ENCODE measurements at places on chromosomes 11 and 22. TPM values are rescaled to one million over a fixed set of nuclear protein-coding genes. Genes with fewer than 3 reads are reported as not detected.

Gene KCTD14
- 1.7 TPM for total RNA-seq

Gene LDHAL6A
- not detected for total RNA-seq

Gene CDON
- 50.3 TPM for total RNA-seq

Gene MS4A1
- total RNA-seq, result 1.2 TPM

Gene UBE4A
- 35.2 TPM for total RNA-seq

Gene OR52N4
- 0.87 TPM for total RNA-seq

Gene MUC5AC
- total RNA-seq, result not detected

Gene MRGPRX4
- not detected for total RNA-seq

Gene GGTLC2
- total RNA-seq, result not detected

Gene TMEM191B
- not detected for total RNA-seq

Gene ZNF214
- total RNA-seq, result 1.5 TPM

Gene SNX32
- 0.39 TPM for total RNA-seq

Gene OSBPL5
- 69.1 TPM for total RNA-seq

Gene DCHS1
- 64.4 TPM for total RNA-seq

Gene ZNF408
- 9.9 TPM for total RNA-seq

Gene SCGB1D2
- not detected for total RNA-seq
